ENCODE measurements at places on chromosomes 12 and 14.

GRCh38 chr12:26728205-26729050 lies 104.6 kb downstream of the ITPR2 start:
- DNase-seq, result no peak

- DNase-seq, result no peak
Measured at GRCh38 chr12:4518106-4518728, 20.5 kb upstream of the RAD51AP1 start.

- no peak for DNase-seq
Measured at GRCh38 chr12:104473374-104473983, 16.7 kb downstream of the CHST11 start.

GRCh38 chr12:67885375-67886169 lies 103.7 kb upstream of the IFNG-AS1 start:
- DNase-seq, result no peak

DNA sequence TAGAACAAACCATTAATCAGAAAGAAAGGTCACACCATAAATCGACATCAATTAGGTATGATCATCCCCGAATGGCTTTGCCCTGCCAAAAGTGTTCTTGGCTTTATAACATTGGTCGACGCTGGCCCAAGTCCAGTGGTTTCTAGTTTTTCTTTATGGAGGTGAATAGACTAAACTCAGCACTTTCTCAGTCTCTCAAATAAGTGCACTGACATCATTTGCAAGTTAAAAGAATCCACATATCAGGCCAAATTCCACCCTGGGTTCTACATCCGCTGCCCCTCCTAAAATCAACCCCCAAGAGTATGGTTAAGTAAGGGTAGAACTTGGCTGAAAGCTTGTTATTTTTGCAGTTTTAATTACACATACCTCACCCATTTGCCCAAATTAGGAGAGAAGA lies 314.3 kb downstream of the C12orf75 start:
- DNase-seq, result no peak

DNA sequence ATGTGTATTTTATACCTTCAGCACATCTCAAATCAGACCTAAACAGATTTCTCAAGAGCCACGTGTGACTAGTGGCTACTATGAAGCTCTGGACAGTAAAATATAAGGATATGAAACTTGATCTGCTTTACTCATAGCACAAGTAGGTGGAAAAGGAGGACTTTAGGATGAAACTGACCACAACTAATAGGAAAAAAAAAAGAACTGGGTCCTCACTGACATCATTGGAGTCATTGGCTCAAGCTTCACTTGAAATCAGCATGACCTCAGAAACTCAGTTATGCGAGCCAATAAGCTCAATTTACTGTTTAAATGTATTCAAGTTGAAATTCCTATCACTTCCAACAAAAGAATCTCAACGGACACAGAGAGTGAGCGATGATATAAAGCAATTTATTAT lies 34.1 kb upstream of the CIT start:
- no peak for DNase-seq

- peak; percentile 93 for DNase-seq
Measured at GRCh38 chr14:92039719-92040430, at the start of gene TRIP11. Gene TRIP11, minus strand, starts transcription at chr14:92040059. Its CDS starts 374 bp downstream, at chr14:92039685.

DNA sequence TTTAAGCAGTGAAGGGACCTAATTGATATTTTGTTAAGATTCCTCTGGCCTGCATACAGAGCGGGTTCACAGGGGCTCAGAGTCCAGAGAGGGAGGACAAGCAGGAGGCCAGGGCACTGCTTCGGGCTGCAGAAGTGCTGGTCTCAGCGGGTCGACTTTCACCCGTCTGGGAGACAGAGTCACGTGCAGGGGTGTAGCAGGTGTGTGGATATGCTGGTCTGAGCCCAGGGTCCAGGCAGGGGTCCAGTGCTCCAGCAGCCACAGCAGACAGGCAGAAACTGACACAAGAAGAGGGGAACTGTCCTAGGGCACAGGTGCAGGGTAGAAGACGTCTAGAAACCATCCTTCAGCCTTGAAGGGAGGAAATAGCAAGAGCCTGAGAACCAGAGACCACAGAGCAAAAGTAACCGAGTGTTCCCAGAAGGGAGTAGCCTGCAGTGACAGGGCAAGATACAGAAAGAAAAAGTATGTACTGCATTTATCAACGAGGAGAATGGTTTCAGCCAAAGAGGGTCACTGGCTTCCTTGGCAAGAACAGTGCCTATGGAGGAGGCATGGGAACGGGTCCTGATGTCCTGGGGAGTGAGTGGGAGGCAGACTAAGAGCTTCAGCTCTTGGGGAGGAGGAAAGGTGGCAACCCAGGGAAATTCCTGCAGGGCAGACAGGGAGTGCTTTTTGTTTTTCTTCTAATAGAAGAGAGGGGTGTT lies 28.7 kb downstream of the FBXO21 start:
- DNase-seq, result no peak

GRCh38 chr14:73895939-73896338 lies 9.3 kb downstream of the ZNF410 start:
- no peak for DNase-seq

- no peak for DNase-seq
Measured at GRCh38 chr14:31205681-31206535, 1.7 kb downstream of the HECTD1 start.

GRCh38 chr12:92529944-92530343 lies 172.8 kb upstream of the PLEKHG7 start:
- DNase-seq, result no peak

- DNase-seq, result no peak
Measured at GRCh38 chr12:121933522-121934308, 15.3 kb downstream of the CFAP251 start.

DNA sequence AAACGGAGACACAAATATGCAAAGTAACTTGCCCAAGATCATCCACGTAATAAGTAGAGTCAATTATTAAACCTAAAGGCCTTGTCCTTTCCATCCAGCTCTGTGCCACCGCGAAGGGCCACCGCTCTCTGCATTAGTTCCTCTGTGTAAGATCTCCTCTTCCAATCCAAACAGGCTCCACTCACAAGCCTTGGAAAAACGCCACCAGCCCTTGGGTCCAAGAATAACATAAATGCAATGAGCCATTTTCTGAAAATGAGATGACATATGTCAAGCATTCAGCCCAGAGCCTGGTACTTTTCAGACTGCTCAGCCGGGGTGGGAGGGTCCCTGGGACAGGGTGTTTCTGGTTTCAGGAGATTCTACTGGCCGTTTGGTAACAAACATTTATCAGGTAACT lies 30.0 kb downstream of the DGLUCY start:
- no peak for DNase-seq

DNA sequence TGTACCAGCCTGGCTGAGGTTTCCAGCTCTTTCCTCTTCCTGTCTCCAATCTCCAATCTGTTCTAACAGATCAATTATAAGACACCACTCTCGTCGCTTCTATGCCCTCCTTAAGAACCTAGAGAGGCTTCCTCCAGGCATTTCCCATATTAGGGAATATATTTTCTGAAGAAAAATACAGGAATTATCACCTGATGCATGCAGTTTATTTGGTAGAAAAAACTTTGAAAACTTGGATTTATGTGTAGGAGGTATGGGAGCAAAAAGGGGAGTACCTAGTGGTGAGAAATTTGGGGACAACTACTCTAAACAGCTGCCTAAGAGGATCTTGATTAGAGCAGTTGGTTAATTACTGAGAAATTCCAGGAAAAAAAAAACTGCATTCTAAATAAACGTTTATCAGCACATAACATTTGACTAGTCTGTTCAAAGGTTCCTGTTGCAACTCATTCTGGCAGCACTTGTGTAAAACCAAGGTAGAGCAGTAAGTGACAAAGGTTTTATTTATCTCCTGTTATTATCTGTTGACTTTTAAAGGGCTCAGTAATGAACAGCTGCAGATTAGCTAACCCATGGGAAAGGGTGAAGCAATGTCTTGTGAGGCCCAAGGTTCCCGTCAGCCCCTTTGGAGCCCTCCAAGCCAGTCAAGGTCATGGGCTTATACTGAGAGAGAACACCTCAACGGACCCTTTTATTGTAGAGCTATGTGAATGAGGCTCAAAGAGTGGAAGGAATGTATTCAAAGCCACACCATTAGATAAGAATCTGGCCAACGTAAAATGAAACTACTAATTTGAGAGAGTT lies 36.4 kb upstream of the NR1H4 start:
- DNase-seq, result no peak

DNA sequence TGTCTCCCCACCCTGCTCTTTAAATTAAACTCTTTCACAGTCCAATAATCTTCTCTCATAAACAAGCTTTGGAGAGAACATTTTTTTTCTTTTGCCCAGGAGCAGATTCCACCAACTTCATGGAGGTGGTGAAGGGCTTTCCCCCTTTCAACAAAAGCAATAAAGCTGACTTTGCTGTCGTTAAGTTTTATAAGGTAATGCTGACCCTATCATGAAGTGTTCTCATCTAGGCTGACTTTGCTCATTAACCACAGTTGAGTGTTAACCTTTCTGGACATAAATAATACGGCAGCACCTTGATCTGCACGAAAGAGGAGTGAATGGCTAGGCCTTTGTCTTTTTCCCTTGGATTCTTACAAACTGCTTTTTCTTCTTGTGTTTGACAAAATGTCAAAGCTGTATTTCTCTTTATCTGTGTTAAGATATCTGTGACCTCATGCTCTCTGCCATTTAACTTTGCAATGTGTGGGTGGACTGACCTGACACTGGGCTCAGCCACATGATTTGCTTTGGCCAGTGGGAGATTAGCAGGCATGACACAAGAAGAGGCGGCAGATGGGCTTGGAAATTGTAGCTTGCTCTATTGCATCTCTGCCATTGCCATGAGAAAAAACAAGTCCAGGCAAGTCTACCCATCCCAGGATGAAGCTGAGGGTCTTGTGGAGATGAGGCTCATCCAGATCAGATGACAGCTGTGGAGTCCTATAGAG lies 470.9 kb upstream of the CCDC196 start:
- no peak for DNase-seq

- DNase-seq, result no peak
Measured at GRCh38 chr12:72679147-72679757, 407.1 kb downstream of the TRHDE start.

GRCh38 chr14:58702441-58703160 lies 64.8 kb downstream of the DACT1 start:
- no peak for DNase-seq

- DNase-seq, result no peak
Measured at GRCh38 chr12:25694072-25694471, 141.0 kb upstream of the LMNTD1 start.

- no peak for DNase-seq
Measured at GRCh38 chr12:46177025-46177424, 91.8 kb downstream of the SLC38A1 start.

DNA sequence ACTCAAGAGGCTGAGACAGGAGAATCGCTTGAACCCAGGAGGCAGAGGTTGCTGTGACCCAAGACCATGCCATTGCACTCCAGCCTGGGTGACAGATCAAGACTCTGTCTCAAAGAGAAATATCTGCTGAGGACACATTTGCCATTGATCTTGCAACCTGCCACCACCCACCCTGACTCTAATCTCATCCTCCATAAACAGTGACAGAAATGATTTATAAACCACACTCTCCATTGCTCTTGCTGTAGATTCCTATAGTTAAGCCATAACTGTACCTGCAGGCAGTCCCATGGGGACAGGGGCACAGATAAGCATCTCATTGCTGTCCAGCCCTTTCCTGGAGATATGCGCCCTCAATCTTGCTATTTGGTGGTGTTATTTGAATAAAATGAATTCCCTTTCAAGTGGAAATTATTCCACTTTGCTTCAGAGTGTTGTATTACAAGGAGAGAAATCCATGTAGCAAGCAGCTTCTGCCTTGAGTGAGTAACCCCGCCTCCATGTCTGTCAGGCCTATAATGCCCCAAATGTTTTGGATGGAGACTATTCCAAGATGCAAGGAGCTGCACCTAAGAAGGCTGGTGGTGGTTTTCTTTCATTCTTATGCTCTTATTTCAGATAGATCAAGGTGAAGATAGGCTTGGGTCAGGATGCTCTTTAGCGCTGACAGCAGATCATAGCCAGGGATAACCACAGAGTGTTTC lies 3.0 kb upstream of the ZDHHC22 start:
- DNase-seq, result no peak

GRCh38 chr14:20791187-20791586 lies 10.1 kb downstream of the RNASE6 start:
- no peak for DNase-seq

DNA sequence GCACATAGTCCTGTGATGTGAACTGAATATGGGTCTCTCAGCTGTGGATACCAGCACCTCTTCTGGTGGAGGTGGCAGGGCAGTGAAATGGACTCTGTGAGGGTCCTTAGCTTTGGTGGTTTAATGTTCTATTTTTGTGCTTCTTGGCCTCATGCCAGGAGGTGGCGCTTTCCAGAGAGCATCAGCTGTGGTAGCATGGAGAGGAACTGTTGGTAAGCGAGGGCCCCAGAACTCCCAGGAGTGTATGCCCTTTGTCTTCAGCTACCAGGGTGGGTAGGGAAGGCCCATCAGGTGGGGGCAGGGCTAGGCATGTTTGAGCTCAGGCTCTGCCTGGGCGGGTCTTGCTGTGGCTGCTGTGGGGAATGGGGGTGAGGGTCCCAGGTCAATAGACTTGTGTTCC lies 241.7 kb downstream of the AEBP2 start:
- no peak for DNase-seq

DNA sequence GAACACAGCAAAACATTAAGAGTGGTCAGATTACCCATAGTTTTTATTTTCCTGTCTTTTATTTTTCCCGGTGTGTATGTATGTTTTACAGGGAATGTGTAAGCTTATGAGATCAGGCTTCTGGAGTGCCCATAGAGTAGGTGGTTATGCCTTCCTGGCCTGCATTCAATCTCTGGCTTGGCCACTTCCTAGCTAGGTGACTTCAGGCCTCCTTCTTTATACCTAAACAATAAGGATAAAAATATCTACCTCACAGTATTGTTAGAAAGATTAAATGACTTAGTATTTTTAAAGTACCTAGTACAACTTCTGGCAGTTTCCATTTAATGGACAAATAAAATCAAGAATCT lies 42.4 kb downstream of the ITPR2 start:
- no peak for DNase-seq

DNA sequence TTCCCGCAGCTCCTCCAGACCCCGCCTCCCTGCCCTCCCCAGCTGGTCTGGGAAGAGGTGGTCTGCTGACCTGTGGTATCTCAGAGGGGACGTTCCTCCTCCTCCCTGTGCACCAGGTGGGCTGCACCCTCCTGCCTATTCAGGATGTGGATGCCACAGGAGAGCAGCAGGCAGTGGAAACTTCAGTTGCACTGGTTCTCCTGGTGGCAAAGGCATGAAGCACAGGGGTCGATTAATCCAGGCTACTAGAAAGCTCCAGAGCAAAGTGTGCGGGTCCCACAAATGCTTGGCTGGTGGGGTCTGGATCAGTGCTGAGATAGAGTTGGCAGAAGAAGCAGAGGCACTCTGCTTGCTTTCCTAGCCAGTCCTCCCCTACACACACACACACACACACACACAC lies 197.0 kb downstream of the SLC41A2 start:
- DNase-seq, result no peak

GRCh38 chr12:24232531-24232930 lies 283.1 kb upstream of the SOX5 start:
- no peak for DNase-seq

Measured in effector CD4-positive, alpha-beta T cell (primary cell).